ENCODE measurements at places on chromosomes 1 and 21.

GRCh38 chr1:212684521-212685090 lies 15.0 kb downstream of the BATF3 start:
- no peak for DNase-seq

DNA sequence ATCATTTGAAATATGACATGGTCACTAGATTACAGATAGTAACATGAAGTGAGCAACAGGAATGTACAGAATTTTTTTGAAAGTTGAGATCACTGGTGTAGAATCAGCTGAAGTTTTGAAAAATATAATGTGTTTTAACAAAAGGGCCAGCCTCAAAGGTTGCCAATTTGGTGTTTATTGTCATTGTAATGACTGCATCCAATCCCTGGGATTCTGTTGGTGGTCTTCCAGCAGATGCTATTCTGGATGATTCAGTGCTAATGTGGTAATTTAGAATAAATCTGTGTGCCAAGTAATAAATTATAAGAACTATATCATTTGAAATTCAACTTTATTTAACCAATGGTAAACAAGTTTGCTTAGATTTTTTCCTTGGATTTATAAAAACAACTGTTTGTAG lies 436.4 kb upstream of the PKN2 start:
- no peak for DNase-seq

GRCh38 chr1:42752284-42752683 lies 12.2 kb upstream of the CLDN19 start:
- DNase-seq = no peak

DNA sequence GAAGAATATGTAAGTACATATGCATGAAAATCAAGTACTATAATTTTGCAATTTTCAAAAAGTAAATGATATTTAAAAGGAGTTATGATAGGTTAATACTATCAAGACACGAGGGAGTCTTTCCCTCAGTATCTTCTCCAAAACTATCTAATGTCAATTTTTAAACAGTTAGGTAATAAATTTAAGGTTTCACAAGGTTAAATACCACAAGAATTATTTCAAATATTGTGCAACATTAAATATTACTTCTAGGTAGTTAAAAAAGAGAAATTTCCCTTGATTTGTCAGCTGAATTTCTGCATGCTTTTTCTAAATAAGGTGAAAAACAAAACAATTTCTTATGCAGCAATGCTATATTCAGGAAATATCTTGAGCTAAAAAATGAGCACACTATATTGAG lies 3.5 kb downstream of the CFHR5 start:
- no peak for DNase-seq

- DNase-seq = no peak
Measured at GRCh38 chr1:86377341-86377740, 18.8 kb downstream of the ODF2L start.

GRCh38 chr1:92713939-92714338 lies 71.0 kb downstream of the EVI5 start:
- no peak for DNase-seq

DNA sequence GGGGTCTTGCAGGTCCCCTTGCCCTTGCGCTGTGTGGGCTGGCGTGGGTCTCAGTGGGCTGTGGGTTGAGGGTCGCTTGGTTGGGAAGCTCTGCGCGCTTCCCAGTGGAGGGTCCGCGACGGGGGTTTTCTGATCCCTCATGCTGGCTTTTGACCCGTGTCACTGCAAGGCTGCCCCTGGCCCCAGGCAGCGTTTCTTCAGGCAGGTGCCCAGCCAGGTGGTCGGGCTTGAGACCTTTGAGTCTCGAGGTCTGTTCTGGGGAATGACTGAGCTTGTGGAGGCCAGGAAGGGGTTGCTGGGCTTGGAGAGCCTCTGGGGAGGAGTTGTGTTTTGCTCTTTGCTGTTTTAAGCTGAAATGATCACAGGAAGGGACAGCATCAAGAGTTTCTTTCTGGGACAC lies 5.3 kb downstream of the SKI start:
- no peak for DNase-seq

DNA sequence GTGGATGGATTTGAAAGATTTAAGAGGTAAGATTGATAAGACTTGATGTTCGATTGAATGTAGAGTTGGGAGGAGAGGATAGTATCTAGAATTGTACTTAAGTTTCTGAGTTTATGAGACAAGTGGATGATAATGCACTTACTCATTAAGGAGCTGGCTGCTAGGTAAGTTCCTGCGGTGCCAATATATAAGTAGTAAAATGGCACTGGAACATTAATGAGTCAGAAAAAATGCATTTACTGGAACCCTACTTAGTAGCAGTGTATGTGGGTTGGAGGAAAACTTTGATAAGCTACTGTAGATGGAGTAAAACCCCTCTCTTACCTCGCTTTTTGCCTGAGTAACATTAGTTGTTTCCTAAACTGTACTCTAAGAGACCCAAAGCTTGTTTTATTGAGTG lies 68.2 kb downstream of the ZFYVE9 start:
- no peak for DNase-seq

- no peak for DNase-seq
Measured at GRCh38 chr1:156134716-156135435, 18.5 kb upstream of the SEMA4A start.

- DNase-seq = no peak
Measured at GRCh38 chr1:237542525-237543418, 347.9 kb downstream of the ZP4 start.

GRCh38 chr1:51270751-51271150 lies 34.7 kb downstream of the RNF11 start:
- no peak for DNase-seq

DNA sequence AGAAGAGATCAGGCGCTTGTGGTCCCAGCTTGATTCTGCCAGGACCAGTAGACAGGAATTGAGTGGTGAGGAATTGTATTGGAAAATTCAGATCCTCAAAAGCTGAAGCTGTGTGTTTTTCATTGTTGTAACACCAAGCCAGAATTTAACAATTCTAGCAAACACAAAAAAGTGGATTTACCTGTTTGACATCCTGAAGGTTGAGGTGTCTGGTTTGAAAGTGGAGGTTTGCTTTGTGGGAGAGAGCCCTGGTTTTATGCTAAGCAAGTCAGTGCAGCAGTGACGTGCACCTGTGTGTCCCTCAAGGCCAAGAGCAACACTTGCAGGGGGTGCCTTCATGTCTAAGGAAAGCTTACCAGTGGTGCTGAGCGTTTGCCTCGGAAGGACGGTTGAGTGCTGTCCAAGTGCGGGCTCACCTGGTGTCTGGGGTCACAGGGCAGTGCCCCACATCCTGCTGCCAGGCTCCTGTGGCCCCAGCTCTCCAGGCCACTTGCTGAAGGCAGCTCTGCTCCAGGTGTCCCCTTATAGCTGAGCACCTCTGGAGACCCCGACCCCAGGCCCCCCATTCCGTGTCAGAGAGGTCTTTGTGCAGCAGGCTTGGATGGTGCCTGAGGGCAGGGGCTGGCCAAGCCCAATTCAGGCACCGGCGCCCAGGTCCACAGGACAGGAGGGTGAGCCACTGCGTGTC lies 27.7 kb downstream of the PCNT start:
- no peak for DNase-seq

Measured in activated CD4-positive, alpha-beta T cell treated with anti-CD3 and anti-CD28 coated beads, Interleukin-2, amount 50 U/mL, for 4 hours (primary cell).